Activated CD4-positive, alpha-beta T cell treated with anti-CD3 and anti-CD28 coated beads for 24 hours (primary cell): ENCODE measurements at places on chromosomes 3 and 15.

DNA sequence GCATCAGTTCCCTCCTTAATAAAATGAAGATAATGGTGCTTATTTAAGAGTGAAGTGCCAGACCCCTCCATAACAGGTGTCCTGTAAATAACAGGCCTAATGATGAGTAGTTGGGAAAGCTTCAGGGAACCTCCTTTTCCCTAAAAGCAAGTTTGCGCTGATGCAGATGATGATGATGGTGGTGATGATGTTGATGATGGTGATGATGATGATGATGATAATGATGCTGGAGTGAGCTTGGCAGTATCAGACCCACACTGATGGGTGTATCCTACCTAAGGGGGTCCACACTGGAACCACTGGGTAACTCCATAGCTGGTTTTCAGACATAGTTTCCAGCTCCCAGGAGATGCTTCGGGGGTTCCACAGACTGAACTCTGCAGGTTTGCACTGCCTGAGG, 24.4 kb downstream of the MTMR14 start:
- no peak for DNase-seq

- DNase-seq: no peak
Observed at GRCh38 chr3:63981980-63982379, 41.3 kb downstream of the PSMD6 start.

GRCh38 chr3:57673156-57673555, 19.7 kb downstream of the DENND6A start:
- no peak for DNase-seq

- peak; percentile 46 for DNase-seq
Observed at GRCh38 chr3:48232734-48233133, 8.2 kb upstream of the ZNF589 start.

GRCh38 chr3:105828703-105829102, 40.1 kb downstream of the CBLB start:
- no peak for DNase-seq

- DNase-seq: no peak
Observed at GRCh38 chr3:59937201-59937600, 887.4 kb upstream of the CFAP20DC start.

GRCh38 chr15:79364571-79365240, 53.8 kb downstream of the TMED3 start:
- DNase-seq: no peak

GRCh38 chr15:27463525-27464088, 492.6 kb downstream of the GABRG3 start:
- DNase-seq: no peak

DNA sequence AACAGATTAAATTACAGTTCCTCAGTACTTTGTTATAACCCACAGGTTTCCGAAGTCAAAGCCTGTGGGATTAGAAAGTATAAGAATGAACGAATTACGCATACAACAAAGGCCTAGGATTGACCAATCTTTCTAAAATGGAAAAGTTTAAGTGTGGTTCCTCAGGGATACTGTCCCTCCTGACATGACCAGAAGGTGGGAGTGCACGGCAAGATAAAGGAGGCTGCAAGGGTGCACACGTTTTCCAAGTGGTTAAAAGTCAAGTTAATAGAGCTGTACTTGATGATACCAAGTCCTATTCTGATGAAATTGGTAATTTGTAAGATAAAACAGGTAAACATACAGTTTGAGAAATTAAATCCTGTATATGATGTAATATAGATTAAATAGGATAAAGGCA, 96.2 kb downstream of the ALDH1A2 start:
- no peak for DNase-seq

- no peak for DNase-seq
Observed at GRCh38 chr3:151589311-151589710, 128.4 kb upstream of the IGSF10 start.
